ENCODE measurements at places on chromosomes 11 and 22.

DNA sequence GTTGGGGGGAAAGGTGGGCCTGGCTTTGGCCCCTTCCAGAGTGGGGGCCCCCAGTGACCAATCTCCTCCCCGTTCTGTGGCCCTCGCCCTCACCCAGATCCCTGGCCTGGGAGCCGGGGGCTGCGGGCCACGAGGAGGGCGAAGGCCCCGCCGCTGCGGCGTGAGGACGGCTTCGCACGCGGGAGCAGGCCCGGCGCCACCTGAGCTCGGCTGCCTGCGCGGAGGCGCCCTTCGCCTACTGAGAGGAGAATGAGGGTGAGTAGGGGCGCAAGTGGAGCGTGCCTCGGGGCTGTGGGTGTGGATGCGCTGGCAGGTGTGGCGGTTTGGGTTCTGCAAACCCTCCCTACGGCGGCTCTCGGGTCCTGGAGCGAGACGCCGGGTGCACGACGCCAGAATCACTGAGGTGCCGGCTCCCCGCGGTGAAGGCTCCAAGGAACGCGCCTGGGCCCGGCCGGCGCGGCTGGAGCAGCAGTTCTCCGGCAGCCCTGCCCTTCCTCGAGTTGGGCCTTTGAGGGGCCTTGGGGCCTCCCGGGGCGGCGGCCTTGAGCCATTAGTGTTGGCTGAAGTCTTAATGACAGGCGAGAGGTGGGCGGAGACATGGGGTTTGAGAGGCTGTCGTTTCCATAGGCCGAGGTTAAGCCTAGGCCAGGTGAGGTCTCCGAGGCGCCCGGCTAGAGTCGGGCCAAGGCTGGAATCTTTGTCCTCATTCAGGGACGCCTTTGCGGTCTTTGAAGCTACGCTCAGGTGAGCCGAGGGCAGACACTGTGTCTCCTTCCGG lies 65.3 kb downstream of the CTTN start:
- no peak for DNase-seq

- DNase-seq = no peak
Observed at GRCh38 chr22:43862882-43863202, 529 bp upstream of the SULT4A1 start.

DNA sequence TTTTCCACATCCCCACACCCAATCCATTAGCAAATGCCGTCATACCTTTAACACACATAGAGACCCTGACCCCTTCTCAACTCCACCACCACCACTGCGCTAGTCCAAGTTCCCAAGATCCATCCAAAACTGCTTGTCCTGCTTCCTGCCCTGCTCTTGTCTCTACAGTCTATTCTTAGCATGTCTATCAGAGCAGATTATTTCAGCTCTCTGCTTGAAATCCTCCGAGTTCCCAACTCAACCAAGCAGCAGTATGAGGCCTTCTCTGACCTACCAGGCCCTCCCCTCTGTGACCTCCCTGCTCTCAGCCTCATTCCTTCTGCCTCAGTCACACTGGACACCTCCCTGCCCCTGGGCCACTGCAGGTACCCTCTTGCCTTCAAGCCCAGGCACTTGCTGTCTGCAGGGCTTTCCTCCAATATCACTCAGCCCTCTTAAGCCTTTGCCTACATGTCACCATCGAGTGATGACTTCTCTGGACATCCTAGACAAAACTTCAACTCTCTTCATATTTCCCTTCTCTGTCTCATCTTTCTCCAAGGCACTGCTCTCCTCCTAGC lies 134.6 kb downstream of the SPATA19 start:
- no peak for DNase-seq

- no peak for DNase-seq
Observed at GRCh38 chr11:2549491-2549875, 104.7 kb downstream of the KCNQ1 start.

GRCh38 chr11:57885298-57886050 lies 123.9 kb downstream of the CTNND1 start:
- DNase-seq = no peak

DNA sequence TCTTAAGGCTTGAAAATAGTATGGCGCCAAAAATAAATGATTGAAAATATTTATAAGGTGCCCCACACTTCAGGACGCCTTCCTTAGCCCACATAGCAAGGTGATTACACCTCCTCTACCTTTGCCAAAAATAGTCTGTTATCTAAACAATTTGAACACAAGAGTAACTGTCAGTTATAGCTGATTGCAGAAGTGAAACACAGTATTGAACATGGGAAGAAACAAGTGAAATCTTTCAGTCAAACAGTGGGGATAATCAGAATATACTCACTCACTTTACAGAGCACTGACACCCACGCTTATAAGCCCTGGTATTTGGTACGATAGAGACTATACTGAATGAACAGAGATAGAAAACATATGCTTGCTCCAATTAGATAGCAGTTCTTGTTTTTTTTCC lies 203.1 kb downstream of the RAB38 start:
- no peak for DNase-seq

DNA sequence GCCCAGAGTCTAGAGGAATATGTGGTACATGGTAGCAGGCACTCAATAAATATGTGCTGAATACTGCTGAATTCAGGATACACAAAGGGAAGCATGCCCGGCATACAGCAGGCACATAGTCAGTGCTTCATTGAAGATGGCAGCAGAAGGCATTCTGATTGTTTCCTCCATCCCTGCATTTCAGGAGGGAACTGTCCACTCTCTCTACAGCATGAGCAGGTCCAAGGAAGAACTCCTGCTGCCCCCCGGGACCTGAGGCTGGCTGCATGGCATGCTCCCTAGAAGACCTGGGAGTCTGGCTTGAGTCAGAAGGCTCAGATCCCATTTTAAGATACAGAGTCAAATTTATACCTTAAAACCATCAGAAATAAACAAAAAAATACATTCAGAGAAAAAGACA lies 319.3 kb upstream of the NARS2 start:
- DNase-seq = no peak

GRCh38 chr22:50700387-50701075 lies 27.9 kb downstream of the SHANK3 start:
- DNase-seq = no peak

GRCh38 chr22:50323900-50324299 lies 2.9 kb downstream of the DENND6B start:
- DNase-seq = no peak

GRCh38 chr11:13284776-13285588 lies 7.4 kb downstream of the BMAL1 start:
- no peak for DNase-seq

DNA sequence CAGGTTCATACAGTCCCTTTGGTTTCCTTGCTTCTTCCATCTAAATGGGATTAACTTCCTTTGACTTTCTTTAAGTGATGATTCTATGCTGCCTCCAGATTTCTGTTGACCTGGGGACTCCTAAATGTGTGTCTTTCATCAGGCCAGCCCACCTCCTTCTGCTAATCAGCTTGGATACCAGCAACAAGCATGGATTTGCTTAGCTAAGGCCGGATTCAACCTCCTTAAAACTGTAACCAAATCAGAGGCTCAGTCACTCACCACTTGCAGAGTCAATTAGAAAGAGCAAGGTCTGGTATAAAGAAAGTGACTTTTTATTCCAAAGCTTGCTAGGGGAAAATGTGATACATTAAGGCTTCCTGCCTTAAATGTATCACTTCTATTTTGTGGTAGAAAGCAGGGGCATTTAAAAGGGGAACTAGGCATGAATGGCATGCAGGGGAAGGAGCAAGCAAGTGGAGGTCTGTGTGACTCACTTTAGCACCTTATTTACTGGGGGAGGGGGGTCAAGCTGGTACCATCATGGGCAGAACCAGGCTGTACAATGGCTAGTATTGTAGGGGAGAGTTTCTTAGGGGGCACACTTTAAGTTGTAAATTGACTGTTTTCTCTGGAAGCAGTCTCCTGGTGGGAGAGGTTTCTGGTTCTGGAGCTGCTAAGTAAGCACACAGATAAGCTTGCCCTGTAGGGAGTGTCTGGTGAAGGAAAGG lies 239.0 kb upstream of the PDGFD start:
- peak; percentile 43 for DNase-seq

DNA sequence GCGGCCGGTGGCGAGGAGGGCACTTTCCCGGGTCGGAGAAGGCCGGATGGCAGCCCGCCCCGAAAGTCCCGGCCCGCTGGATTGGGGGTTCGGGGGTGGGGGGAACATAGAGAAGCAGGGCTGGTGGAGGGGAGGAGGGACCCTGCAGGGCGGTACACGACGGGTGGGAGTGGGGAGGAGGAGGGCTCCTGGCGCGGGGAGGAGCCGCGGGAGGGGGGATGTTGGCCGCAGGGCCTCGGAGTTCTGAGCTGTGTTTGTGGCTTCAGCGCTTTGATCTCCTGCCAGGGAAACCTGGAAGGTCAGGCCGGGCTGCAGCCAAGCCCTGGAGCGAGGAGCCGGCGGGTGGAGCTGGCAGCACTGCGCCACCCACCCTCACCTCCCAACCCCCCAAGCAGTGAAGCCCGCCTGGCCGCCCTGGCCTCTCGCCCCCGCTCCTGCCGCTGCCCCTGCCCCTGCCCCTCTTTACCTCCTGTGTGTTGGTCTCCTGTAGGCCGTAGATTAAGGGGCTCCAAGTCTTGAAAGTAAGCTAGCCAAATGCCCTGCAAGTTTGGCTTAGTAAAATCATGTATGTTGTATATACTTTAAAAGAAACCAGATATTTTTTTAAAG lies 30.9 kb downstream of the C22orf31 start:
- peak; percentile 39 for DNase-seq

DNA sequence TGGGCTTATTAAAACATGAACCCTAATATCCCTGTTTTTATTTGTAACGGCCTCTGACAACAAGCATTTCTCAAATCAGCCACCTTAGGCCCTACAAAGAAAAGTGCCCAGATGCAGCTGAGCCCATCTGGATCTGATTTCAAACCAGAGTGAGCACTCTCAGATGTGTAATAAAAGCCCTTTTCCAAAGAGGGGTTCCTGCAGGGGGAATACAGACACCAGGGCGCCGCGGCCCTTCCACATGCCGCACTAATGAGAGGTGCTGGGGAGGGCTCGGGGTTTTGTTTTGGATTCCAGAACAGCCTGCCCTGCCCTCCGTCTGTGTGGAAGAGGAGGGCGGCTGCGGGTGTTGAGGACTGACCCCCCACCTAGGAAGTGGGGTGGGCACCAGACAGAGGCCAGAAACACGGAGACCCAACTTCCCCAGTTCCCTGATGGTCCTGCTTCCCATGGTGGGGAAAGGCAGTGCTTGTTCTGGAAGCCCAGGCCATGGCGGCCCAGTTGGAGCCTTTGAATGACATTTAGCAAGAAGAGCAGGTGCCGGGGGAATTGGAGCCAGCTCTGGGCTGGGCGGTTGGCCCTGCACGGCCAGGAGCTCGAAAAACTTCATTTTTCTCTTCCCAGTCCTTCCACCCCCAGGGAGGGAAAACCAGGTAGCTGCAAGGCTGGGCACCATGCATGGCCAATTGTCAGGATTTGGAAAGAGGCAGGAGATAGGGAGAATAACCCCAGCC lies 63.7 kb downstream of the MACROD1 start:
- no peak for DNase-seq

GRCh38 chr11:102989379-102990047 lies 34.0 kb upstream of the MMP13 start:
- no peak for DNase-seq

GRCh38 chr11:12599408-12600143 lies 74.6 kb upstream of the TEAD1 start:
- DNase-seq = peak; percentile 66

DNA sequence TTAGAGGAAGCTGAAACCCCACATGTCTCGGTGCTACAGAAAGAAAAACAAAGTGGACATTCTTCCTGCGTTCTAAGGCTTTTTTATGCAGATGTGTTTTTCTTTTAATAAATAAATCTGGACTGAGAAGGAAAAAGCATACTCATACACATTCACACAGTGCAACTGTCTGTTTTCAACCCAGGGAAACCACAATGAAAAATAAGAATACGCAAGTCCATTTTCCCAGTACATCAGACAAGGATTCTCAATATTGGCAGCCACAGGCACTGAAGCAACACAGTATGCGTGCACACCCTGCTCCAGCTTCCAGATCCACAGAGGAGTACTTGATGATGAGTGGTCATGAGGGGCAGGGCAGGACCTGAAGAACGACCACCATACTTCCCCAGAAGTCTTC lies 86.9 kb downstream of the ETS1 start:
- no peak for DNase-seq

GRCh38 chr11:22807855-22808570 lies 21.6 kb downstream of the SVIP start:
- no peak for DNase-seq

DNA sequence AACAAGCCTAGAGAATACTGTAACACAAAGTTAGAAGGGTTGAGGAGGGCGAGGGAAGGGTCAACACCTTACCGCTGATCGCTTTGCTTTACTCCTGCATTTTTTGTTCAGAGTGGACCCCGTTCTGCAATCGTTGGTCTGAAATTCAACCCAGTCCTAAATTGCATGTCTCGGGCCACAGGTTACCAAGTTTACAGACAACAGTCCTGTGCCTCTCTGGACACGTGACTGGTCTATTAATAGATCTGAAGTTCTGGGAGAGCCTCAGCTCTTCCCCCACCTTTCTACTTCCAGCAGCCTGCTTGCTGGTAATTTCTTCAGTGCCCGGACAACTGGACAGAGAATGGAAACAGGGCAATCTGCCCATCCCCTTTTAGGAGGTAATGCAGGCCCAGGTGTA lies 74.2 kb downstream of the STIM1 start:
- no peak for DNase-seq

- no peak for DNase-seq
Observed at GRCh38 chr11:6481924-6482275, 599 bp downstream of the TIMM10B start.

DNA sequence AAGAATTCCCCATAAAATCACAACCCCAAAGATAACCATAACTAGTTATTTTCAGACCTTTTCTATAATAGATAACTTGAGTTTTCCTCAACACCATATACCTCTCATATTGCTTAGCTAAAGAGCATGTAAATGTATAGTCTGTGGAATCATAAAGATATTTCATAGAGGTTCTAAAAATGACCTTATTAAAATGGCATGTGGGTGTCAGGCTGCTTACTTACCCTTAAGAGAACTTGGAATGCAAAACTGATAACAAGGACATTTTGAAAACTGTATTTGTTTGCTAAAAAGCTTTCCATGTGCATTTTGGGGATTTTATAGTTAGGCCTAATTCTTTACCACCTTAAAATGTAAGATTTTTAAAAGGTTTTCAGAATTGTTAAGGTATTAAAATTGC lies 4.7 kb downstream of the SIK2 start:
- no peak for DNase-seq

DNA sequence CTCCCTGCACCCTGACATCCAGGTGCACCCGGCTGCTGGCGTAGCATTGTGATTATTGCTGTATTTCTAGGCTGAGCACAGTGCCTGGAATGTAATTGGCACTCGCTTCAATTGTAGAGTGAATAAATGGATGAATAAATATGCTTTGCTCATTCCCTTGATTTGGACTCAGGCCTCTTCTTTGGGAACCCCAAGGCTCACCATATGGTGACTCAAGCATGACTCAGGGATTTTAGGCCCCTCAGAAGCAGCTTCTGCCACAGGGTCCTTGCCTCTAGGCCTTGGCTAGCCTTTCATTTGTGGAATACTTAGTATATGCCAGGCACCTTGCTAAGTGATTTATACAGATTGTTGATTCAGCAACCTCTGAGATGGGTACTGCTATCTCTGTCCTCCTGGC lies 78.9 kb downstream of the GRIK4 start:
- DNase-seq = no peak

GRCh38 chr22:43698403-43698802 lies 113.7 kb downstream of the EFCAB6 start:
- DNase-seq = no peak

Data from iPS DF 6.9 (cell line).